Activated effector memory CD4-positive, alpha-beta T cell treated with Interleukin-2 at 50 U/mL for 16 hours (primary cell): ENCODE measurements at places on chromosomes 16 and 17.

DNA sequence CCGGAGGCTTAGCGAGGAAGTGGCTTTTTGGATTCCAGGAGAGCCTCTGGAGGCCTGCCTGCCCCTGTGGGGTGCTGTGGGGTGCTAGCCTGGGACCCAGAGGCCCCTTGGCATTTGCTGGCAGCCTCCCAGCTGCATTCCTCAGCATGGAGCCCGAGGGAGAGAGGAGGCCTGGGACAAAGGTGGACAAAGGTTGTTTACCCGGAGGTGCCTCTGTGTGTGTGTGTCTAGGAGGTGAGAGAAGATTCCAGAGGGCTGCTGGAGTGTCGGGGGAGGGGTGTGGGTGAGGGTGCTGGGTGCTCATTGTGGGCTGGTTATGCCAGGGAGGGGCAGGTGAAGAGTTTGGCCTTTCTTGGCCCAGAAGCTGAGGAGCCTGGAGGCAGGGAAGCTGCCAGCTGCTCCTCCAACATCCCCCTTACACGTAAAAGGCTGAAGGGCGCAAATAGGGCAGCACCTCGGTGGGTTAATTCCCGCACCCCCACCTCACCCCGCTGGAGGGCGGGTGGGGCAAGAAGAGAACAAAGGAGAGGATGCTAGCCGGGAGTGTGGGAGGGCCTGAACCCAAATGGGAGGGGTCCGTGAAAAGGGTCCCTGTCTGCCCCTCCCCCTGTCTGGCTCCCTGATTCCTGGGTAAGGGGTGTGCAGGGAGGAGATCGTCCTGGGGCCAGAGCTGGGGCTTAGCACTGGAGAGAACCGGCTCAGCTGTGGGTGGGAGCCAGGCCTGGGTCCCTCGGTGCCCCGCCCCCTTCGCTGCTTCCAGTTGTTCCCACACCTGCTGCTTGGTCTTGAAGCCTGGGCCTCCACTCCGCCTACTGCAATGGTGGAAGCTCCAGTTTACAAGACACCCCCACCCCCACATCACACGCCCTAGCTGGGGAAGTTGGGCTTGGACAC is 9.9 kb downstream of the HEXIM2 start:
- DNase-seq: no peak

- no peak for DNase-seq
Measured at GRCh38 chr17:45315648-45316433, 979 bp downstream of the MAP3K14 start.

DNA sequence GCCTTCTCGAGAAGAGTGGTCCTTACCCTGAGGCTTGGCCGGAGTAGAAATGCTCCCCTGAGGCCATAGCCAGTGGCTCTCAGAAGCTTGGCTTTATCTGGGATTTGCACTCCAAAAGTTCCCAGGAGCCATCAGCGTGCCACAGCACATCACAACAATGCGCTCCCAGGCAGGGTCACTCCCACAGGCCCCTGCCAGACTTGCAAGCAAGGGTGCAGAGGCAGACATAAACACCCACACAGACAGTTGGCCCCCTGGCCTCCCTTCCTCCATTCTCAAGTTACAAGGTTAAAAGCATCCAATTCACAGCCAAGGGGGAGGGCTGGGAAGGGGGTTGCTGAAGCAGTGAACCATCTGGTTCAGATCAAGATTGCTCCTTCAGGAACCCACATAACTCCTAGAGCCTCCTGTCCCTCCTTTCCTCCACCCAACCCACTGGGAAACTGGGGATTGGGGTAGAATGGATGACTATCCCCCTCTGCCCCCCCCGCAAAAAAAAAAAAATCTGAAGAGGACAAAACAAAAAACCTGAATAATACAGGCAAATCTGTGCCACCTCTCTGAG is 1.8 kb downstream of the ST3GAL2 start:
- no peak for DNase-seq

GRCh38 chr17:75632863-75633485 is at the start of gene SMIM5:
SMIM5 (plus strand) TSS chr17:75633434; CDS start chr17:75640202, 6,768 bp downstream.
- peak; percentile 63 for DNase-seq

DNA sequence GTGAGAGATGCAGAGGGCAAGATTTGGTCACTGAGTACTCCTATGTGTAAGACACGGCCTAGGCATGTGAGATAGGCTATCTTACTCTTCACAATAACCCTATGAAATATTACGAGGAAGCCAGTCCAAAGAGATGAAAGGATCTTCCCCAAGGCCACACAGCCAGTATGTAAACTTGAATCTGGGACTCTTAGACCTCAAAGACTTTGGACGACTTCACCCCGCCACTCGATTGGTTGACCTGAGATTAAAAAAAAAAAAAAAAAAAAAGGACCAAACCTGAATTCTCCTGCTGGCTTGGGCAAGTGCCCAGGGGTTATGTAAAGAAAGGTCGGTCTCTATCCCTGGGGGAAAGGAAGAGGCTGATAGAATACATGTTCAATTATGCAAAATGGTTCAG is 33.1 kb downstream of the PIPOX start:
- no peak for DNase-seq

- DNase-seq: no peak
Measured at GRCh38 chr16:83113317-83113716, 486.5 kb downstream of the CDH13 start.

DNA sequence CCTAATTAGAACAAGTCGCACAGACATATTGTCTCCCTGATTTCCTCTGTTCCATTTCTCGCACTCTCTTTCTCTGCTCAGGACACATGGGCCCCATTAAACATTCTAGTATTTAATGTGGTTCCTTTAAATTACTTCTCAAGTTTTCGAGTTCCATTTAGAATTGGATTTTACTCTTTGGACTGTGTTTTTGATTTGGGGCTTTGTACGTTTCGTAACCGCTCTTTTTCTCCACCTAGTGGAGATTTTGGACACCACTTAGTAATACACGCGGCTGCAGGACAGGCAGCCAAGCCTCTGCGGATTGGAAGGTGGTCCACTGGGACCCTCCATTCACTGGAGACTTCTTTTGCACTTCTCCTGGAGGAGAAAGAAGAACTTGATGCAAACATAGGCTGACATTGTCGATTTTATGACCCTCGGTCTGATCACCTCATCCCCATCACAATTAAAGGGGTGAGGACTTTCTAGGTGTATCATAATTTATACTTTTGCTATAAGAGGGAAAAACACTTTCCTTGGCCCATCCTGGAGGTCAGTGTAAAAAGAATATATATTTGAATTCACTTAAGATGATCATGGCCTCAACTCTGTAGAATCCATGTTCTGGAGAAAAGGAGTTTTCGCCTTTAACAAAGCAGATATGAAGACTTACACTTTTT is 85.7 kb downstream of the NOG start:
- no peak for DNase-seq

DNA sequence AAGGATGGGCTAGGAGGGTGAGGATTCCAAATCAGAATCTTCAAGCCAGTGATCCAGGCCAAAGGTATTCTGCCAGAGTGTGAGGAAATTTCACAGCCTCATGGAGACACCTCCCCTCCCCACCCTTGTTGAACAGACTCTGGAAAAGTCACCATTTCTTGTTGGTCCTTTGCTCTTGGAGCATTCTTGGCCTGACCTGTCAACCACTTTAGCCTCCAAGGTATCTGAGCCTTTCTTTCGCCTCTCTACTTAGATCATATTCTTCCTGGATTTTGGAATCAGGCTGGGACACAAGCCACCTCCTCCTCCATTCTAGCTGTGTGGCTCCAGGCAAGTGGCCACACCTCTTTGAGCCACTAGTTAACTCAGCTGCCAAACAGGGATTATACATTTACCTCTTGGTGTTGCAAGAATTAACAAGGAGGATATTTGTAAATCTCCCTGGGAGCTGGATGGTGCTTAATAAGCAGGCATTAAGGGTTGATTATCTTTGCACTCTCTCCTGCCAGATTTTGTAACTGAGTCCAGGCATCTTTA is 193.5 kb downstream of the WWOX start:
- DNase-seq: no peak

DNA sequence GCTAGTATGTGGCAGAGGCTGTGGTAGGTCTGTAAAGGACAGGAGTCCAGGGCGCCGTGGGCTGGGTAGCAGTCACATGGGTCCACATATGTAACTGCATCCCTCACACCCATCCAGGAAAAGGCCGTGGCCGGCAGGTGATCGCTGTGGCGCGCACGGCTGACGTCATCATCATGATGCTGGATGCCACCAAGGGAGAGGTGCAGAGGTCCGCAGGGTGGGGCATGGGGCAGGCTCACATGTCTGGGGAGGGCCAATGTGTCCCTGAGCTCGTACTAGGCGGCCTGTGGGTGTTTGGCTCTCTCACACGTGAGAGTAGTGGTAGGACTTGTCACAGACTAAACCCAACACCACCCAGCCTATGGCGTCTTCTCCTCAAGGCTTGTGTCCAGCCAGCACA is 9.0 kb upstream of the MYO15A start:
- DNase-seq: no peak

GRCh38 chr17:40561871-40562611 is 3.2 kb downstream of the CCR7 start:
- peak; percentile 49 for DNase-seq

DNA sequence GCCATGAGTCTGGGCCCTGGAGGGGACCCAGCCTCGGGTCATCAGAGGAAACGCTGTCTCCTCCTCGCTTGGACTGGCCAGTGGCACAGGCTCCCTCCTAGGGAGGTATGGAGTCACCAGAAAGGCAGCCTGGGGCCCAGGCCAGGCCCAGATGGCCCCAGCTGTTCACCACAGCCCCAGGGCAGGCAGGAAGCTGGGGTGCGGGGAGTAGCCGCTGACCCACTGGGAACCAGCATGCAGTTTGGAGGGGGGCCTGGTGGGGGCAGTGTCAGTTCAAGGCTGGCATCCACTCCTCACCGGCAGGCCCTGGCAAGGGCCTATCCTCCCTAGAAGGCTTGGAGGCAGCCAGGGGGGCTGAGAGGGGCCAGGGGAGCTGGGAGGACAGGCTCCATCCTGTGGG is 48.8 kb downstream of the SDK2 start:
- DNase-seq: no peak

GRCh38 chr16:31860508-31860907 is 13.1 kb upstream of the ZNF267 start:
- DNase-seq: no peak

GRCh38 chr16:56370185-56370874 is 55.0 kb downstream of the AMFR start:
- no peak for DNase-seq

DNA sequence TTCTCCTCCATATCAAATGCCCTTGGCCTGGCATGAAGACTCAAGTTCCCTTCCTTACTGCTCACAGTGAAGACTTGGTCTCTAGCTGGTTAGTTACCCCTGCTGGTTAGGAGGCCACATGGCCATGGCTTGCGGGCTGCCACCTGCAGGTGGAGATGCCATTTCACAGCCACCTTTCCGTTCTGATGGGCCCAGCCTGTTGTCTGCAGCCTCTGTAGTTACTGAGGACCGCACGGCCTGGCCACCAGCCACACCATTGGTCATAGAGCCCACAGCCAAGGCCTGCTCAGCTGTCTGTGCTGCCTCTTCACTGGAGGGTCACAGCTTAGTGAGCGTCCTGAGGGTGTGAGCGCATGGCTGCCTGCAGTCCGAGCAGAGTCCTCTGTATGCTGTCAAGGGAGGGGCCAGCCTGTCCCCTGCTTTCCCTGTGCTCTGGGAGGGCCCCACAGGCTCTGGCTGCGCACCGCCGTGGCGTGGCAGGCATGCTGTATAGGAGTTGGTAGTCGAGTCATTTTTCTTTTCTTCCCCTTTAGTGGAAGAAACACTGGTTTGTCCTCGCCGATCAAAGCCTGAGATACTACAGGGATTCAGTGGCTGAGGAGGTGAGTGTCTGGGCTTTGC is 59.2 kb downstream of the PLD6 start:
- DNase-seq: no peak

DNA sequence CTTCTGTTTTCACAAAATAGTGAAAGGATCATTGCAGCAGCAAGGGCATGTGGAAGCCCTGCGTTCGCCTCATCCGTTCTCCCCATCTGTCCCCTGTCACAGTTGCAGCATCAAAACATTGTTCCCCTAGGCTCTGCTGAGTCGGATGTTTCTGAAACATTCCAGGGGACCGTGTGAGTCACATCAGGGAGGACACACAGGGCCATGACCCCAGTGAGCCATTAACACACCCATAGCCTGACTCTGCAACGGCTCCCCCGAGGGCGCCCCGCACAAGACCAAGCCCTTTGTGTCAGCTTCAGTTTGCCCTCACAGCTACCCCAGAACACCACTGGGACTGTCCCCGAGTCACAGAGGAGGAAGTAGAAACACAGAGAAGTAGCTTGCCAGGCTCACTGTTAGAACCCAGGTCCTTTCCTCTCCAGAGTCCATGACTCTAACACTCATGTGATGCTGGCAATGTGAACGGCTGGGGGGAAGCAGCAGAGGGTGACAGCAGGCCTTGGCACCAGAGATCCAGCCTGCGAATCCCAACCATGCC is 63.3 kb upstream of the HSBP1 start:
- no peak for DNase-seq
